ENCODE measurements at places on chromosomes 12 and 14. TPM values are rescaled to one million over a fixed set of nuclear protein-coding genes. Genes with fewer than 3 reads are reported as not detected.

TMEM229B gene
- total RNA-seq, result 1.1 TPM

RPL10L gene
- total RNA-seq, result not detected

LMO3 gene
- total RNA-seq, result 3.2 TPM

RTL1 gene
- total RNA-seq, result 0.86 TPM

KRT73 gene
- not detected for total RNA-seq

SLC25A47 gene
- total RNA-seq, result not detected

SLC39A5 gene
- total RNA-seq, result 2.5 TPM

ADAM20 gene
- total RNA-seq, result 0.86 TPM

PAH gene
- total RNA-seq, result 1.1 TPM

FOXA1 gene
- total RNA-seq, result 41.2 TPM

DNA sequence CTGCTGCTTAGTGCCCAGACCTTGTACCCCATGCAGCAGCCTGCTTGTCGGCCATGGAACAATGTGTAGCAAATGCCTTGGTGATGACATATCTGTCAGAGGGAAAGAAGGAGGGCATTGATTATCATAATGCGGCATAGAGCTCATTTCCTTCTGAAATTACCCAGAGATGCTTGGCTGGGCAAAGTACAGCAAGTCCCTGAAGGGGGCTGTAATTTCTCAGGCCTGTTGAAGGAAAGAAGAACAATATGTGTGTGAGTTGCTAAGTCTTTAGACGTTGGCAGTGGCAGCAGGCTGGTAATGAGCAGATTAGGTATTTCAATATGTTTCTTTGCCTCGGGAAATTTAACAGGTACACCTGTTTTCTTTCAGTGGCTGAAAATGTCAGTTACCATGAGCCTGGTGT, 128.6 kb downstream of the CRADD start:
- peak overlapping the region; percentile 12 for H3K27ac ChIP-seq
- no peaks in the 10 kb centered on the region for H3K36me3 ChIP-seq
- H3K4me3 ChIP-seq, result no peak overlapping the region
- H3K27me3 ChIP-seq, result no peaks in the 10 kb centered on the region
- DNase-seq, result no peak

- H3K36me3 ChIP-seq, result no peaks in the 10 kb centered on the region
- H3K4me3 ChIP-seq, result no peak overlapping the region
- H3K27ac ChIP-seq, result no peak overlapping the region
- DNase-seq, result no peak
- no peaks in the 10 kb centered on the region for H3K4me1 ChIP-seq
Observed at GRCh38 chr14:24597403-24597802, 12.1 kb downstream of the GZMH start.

GRCh38 chr12:13534242-13534641, 337.7 kb downstream of the EMP1 start:
- H3K36me3 ChIP-seq, result no peaks in the 10 kb centered on the region
- no peak overlapping the region for H3K4me3 ChIP-seq
- H3K27me3 ChIP-seq, result no peaks in the 10 kb centered on the region
- H3K27ac ChIP-seq, result no peak overlapping the region
- no peak for DNase-seq
- H3K4me1 ChIP-seq, result peaks cover 3% of the 10 kb centered on the region

GRCh38 chr12:1054117-1054870, 63.3 kb downstream of the ERC1 start:
- H3K4me3 ChIP-seq, result peak overlapping the region; percentile 6
- no peaks in the 10 kb centered on the region for H3K27me3 ChIP-seq
- peaks cover 7% of the 10 kb centered on the region for H3K4me1 ChIP-seq
- DNase-seq, result peak; percentile 66

DNA sequence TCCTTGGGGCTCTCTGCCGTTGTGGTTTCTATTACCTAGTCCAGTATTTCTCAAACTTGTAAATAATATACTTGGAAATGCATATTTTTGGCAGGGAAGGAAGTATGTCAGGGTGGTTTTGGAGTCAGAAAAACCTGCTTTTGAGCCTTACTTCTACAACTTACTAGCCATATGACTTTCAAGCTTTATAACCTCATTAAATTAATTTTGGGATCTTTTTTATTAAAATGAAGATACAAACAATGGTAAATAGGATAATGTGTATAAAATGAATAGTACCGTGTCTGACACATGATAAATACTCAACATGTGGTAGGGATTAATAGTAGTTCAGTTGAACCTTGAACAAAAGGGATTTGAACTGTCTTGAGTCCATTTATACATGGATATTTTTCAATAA, 406.3 kb downstream of the ATP23 start:
- H3K27me3 ChIP-seq, result no peaks in the 10 kb centered on the region
- DNase-seq, result no peak
- no peaks in the 10 kb centered on the region for H3K36me3 ChIP-seq
- H3K4me1 ChIP-seq, result no peaks in the 10 kb centered on the region

DNA sequence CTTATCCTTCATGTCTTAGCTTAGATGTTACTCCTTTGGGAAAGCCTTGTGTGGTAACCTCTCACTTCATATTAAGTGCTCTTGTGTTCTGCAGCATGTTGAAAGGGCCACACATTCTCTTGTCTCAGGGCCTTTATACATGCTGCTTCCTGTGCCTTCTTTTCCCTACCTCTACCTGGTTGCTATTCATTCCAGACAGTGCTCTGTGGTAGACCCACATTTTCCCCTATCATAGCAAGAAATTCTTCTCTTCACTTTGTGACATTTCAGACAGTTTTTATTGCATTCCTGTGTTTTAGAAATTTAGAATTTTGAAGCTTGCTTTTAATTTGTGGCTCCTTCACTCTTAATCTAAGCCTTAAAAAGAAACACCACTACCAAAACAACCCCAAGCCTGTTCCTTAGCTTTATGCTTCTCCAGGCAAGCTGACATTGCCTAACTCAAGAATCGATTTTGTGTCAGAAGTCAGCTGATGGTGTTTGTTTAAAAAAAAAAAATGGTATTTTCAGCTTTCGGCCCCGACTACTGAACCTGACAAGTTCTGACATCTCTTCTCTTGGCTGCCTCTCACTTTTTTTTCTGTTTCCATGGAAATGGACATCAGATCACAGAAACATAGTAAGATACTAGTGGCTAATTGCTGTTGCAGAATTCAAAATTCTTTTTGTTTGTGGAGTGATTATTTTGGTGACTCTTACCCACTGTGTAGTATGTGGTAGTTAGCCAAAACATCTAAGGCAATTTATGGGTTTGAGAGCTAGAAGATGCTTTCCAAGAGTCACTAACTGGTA, 156.3 kb downstream of the NUBPL start:
- no peak overlapping the region for H3K4me3 ChIP-seq
- no peak for DNase-seq
- H3K36me3 ChIP-seq, result no peaks in the 10 kb centered on the region
- H3K27me3 ChIP-seq, result no peaks in the 10 kb centered on the region

GRCh38 chr12:70317781-70318180, 48.3 kb upstream of the KCNMB4 start:
- no peaks in the 10 kb centered on the region for H3K27me3 ChIP-seq
- no peak overlapping the region for H3K27ac ChIP-seq
- H3K36me3 ChIP-seq, result peaks cover 40% of the 10 kb centered on the region
- H3K4me3 ChIP-seq, result no peak overlapping the region

GRCh38 chr12:29782871-29783772, 620 bp downstream of the TMTC1 start:
- no peaks in the 10 kb centered on the region for H3K36me3 ChIP-seq
- H3K27me3 ChIP-seq, result no peaks in the 10 kb centered on the region

DNA sequence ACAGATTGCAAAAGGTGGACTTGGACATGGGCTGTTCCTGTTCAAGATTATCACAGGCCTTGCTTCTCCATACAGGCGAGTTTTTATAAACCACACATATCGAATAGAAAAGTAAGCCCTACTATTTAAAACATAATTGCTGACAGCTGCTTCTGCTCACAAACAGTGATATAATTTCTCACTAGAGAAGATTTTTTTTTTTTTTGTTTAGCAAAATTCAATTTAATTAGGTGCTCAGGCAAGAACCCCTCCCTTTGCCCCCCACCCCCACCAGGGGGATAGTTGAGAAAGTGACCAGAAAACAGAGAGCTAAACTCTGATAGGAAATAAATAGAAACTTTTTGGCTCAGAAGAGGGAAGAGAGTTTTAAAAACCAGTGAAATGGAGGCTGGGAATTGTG, 132.8 kb upstream of the CRY1 start:
- no peak overlapping the region for H3K4me3 ChIP-seq
- no peak overlapping the region for H3K27ac ChIP-seq
- no peak for DNase-seq
- no peaks in the 10 kb centered on the region for H3K27me3 ChIP-seq
- H3K36me3 ChIP-seq, result no peaks in the 10 kb centered on the region

- H3K4me1 ChIP-seq, result peaks cover 4% of the 10 kb centered on the region
- H3K27ac ChIP-seq, result no peak overlapping the region
- H3K27me3 ChIP-seq, result no peaks in the 10 kb centered on the region
- peak; percentile 39 for DNase-seq
- H3K4me3 ChIP-seq, result no peak overlapping the region
Observed at GRCh38 chr12:111448266-111448830, 42.6 kb downstream of the SH2B3 start.

DNA sequence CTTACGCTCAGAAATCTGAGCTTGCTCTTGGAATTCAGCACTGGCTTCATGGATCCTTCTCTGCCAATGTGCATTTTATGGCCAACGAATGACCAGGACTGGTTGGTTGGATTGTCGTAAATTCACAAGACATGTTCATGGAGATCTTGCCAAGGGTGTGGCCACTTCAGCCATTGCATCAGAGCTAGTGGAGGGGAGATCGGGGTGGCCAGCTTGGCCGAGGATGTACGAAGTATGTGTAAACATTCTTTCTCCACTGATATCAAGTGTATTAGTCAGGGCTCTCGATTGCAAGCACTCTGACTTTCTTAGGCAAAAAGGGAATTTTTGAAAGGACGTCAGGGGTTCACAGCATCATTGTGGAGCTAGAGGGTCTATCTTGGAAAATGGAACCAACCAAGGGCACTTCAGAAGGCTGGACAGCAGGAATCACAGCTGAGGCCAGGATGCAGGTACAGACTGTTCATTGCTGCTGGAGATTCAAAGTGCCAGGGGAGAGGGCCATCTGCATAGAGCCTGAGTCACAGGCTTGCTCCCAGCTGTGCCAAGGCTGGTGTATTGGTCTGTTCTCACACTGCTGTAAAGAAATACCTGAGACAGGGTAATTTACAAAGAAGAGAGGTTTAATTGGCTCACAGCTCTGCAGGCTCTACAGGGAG, 32.9 kb upstream of the ADGRD1 start:
- peaks cover 5% of the 10 kb centered on the region for H3K27me3 ChIP-seq
- no peak for DNase-seq
- no peaks in the 10 kb centered on the region for H3K36me3 ChIP-seq

GRCh38 chr12:117872546-117873169, 96.1 kb downstream of the KSR2 start:
- H3K27me3 ChIP-seq, result no peaks in the 10 kb centered on the region
- peaks cover 6% of the 10 kb centered on the region for H3K4me1 ChIP-seq
- DNase-seq, result no peak
- no peak overlapping the region for H3K27ac ChIP-seq

GRCh38 chr12:8030189-8030588, 2.3 kb upstream of the FOXJ2 start:
- H3K27me3 ChIP-seq, result no peaks in the 10 kb centered on the region
- H3K4me3 ChIP-seq, result no peak overlapping the region
- H3K36me3 ChIP-seq, result no peaks in the 10 kb centered on the region

DNA sequence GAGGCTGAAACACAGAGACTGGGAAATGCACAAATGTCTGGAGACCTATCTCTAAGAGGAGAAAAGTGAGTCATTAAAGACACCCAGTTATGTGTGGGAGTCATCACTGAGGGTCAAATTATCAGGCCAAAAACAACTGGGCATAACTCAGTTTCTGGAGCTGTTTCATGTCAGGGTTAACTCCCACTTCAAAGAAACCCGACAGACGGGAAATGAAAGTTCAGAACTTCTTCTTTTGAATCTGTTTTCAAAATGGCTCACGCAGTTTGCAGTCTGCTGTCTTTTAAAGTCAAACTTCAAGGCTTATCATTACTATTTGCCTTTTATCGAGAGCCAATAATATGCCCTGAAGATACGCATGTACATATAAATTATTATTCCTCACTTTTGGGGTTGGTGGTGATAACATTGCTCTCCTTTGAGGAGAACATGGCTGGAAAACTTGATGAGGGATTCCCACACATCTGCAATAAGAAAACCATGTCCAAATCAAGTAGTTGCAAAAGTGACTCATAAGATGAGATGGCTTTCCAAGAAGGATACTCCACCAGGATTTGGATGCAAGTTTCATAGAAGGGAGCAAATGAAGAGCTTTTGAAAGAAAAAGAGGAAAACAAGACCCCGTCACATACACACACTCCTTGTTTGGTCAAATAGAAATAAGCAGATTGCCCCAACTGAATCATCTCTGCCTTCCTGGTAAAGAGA, 341.4 kb downstream of the ADAMTS20 start:
- no peaks in the 10 kb centered on the region for H3K27me3 ChIP-seq
- H3K4me1 ChIP-seq, result no peaks in the 10 kb centered on the region
- no peak for DNase-seq
- no peak overlapping the region for H3K27ac ChIP-seq

GRCh38 chr14:62957562-62957961, 87.7 kb downstream of the KCNH5 start:
- H3K27ac ChIP-seq, result no peak overlapping the region
- no peak overlapping the region for H3K4me3 ChIP-seq

DNA sequence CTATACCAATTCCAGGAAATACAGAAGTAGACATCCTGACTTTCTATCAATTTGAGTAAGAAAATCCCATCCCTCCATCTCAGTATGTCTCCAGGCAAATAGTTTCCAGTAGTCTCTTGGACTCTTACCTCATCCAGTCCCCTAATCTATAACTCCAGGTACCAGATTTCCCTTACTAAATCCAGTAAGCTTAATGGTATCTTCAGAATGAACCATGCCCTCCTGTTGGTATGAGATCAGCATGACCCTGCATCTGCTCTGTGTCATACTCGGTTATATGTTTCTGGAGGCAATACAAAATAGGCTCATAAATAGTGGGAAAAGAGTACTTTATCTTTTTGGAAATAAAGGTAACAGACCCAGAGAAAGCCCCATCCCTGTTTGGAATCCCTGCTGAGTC, 18.4 kb downstream of the PIGH start:
- no peak overlapping the region for H3K27ac ChIP-seq
- no peak overlapping the region for H3K4me3 ChIP-seq
- no peaks in the 10 kb centered on the region for H3K4me1 ChIP-seq
- H3K27me3 ChIP-seq, result no peaks in the 10 kb centered on the region

DNA sequence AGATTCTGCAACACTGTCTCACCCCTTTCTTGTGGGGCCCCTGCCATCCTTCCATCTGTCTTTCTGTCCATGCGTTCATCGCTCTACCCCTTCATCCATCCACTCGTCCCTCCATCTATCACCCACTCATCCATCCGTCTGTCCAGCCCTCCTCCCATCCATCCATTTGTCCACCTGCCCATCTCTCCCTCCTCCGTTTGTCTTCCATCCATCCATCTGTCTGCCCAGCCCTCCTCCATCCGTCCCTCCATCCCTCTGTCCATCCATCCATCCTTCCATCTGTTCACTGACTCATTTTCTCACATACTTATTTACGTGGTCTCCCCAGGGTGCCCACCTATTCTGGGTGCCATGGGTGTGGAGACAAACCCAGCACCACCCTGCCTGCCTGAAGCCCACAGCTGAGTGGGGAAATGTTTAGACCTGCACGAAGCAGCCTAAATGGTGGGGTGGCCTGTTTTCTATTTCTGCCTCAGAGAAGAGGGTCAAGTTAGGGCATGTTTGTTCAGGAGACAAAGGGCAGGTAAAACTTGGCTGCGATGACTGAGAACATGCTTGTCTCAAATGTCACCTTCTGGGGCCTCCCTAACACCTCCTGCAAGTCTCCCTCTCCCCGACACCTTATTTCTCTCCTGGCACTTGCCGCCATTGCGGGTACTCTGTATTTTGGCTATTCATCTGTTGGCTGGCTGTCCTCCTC, 2.8 kb upstream of the SLC25A47 start:
- no peak for DNase-seq
- no peaks in the 10 kb centered on the region for H3K36me3 ChIP-seq
- H3K4me1 ChIP-seq, result no peaks in the 10 kb centered on the region
- H3K27ac ChIP-seq, result no peak overlapping the region
- H3K27me3 ChIP-seq, result no peaks in the 10 kb centered on the region
- no peak overlapping the region for H3K4me3 ChIP-seq
